Suprapubic skin (tissue), 4 donors: ENCODE measurements at places on chromosomes 7 and 10. TPM values are rescaled to one million over a fixed set of nuclear protein-coding genes. Genes with fewer than 3 reads are reported as not detected.

GRCh38 chr7:112290065-112290464 lies 83.6 kb downstream of the ZNF277 start:
- no peak for DNase-seq

The ZNRF2 gene
- 23.8 TPM for total RNA-seq

The NYAP1 gene
- total RNA-seq: 1.1 TPM

GRCh38 chr7:126657599-126658358 lies 595.0 kb downstream of the GRM8 start:
- no peak for DNase-seq

GRCh38 chr10:95560278-95561176 lies 644 bp downstream of the SORBS1 start:
- peak; percentile 81 for DNase-seq

The C10orf53 gene
- total RNA-seq: not detected

The UNC5B gene
- total RNA-seq: 14.9 TPM

DNA sequence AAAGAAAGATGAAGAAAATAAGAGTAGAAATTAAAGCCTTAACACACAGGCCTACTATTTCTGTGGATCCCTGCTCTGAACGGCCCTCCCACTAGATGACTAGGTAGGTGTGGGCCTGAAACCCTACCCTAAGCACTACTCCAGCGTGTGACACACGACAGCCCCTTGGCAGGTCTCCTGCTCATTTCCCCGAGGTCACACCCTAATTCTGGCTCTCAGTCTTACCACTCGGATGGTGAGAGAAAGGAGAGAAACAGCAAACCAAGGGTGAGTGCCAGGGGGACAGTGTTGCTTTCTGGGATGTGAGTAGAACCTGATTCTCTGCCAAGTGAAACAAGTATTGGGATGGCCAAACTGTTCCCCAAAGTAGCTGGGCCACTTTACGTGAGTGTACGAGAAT lies 12.1 kb downstream of the GALNTL5 start:
- DNase-seq: peak; percentile 74

The CABCOCO1 gene
- total RNA-seq: not detected

The PNLIP gene
- not detected for total RNA-seq

- DNase-seq: no peak
Observed at GRCh38 chr10:27104919-27105318, 4.6 kb upstream of the ANKRD26 start.

GRCh38 chr7:139776486-139777132 lies 1.2 kb downstream of the HIPK2 start:
- DNase-seq: no peak

DNA sequence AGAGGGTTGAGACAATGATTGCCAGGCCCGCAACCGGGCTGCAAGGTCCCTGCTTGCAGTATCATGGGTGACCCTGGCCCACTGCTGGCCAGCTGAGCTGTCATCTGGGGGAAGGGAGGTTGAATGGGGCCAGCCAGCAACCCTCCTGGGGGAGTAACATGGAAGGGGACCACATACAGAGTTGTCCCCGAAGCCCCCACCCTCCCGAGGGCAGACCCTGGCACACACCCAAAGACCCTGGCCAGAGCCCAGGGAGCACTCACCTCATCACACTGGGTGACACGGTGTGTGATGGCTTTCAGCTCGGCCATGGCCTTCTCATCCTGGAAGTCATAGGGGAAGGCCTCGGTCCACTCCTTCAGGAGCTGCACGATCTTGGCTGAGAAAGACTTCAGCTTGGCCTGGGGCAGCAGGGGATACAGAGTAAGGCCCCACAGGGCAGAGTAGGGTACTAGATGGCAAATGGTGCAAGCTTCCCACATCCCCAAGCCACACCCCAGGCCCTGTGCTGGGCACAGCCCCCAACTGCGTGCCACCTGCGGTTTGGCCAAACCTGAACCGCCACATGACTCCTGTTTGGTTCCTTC lies 63.4 kb downstream of the CSGALNACT2 start:
- DNase-seq: no peak

The PRSS2 gene
- not detected for total RNA-seq

DNA sequence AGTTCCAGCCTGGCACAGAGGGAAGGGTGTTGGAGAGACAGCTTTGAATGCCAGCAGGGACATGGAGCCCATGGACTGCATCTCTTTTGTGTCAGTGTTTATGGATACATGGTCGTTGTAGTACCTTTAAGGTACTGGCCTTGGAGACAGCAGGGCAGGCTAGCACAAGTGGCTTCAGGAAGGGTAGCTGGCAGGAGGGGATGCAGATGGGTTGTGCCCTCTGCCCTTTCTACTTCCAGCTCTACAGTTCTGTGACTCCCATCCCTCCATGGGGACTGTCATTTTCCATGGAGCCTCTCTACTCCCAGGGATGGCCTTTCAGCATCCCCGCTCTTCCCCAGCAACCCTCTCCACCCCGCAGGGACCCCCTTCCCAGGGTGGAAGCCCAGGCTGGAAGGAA lies 25.1 kb downstream of the POLL start:
- no peak for DNase-seq

- peak; percentile 58 for DNase-seq
Observed at GRCh38 chr10:127013691-127014473, 108.7 kb downstream of the DOCK1 start.

- DNase-seq: no peak
Observed at GRCh38 chr10:102632394-102633111, 11.7 kb upstream of the TRIM8 start.

- no peak for DNase-seq
Observed at GRCh38 chr10:29676732-29677131, 42.0 kb upstream of the SVIL start.

DNA sequence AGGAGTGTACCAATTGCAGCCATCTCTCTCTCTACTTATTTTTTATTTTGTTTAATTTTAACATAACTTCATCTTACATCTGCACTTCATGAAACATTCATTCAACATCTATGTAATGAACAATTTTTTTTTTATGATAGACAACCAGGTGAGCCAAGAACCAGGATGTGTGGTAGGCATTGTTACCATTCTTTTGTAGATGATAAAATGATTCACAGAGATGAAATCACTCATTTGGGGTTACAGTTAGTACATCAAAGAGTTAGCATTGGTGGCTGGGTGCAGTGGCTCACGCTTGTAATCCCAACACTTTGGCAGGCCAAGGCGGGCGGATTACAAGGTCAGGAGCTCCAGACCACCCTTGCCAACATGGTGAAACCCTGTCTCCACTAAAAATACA lies 127.8 kb downstream of the HDAC9 start:
- no peak for DNase-seq

The GRID2IP gene
- 0.60 TPM for total RNA-seq

The GRM3 gene
- not detected for total RNA-seq

DNA sequence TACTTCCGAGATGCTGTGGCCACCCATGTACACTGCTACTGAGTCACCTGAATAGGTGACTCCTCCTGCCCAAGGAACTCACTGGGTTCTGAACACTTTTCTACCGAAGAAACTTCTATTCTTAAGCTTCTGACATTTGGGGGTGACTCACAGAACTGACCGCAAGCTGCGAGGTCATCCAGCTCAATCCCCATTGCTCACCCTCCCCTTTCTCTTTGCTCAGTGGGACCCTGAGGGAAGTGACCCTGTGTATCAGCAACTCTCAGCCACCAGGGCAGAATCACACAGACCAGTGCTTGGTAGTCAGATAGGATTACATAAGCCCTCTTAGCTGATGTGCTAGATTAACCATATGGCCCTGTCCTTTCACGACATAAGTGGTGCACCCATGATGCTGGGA lies 46.3 kb downstream of the INSYN2A start:
- no peak for DNase-seq
